ENCODE measurements at places on chromosomes 12 and 14. TPM values are rescaled to one million over a fixed set of nuclear protein-coding genes. Genes with fewer than 3 reads are reported as not detected.

The PAPLN gene
- 0.44 TPM for total RNA-seq

DNA sequence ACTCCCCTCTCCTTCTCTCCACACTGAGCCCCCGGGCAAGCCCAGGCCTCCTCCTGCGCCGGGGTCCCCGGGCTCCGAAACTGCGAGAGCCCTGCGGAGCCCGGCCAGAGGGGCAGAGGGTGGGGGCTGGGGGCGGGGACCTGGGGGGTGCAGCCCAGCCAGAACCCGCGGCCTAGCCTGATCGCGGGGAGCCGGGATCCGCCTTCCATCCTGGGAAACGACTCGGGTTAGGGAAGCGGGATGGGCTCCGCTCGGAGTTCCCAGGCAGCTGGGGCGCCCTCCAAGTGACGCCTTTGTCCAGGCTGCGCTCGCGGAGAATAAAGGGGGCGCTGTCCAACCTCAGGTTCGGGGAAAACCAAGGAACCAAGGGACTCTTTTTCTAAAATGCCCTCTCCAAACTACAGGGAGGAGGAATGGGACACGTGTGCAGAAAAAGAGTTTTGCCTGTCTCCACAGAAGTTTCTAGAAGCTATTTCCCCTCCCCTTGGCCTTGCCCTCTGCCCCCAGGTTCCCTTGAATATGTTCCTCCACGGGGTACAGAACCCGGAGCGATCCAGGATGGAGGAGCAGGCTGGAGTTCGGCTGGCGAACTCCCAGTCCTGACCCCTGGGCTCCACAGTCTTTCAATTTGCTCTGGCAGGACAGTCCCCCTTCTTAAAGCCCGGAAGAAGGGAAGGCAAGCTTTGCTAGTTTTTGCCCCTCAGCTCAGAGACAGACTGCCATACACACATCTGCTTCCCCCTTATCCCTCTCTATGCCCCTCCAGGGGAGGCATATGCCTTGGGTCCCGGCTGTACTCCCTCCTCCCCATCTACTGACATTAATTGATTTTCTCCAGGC is 13.9 kb downstream of the NKX2-1 start:
- DNase-seq, result no peak

The KCNH3 gene
- total RNA-seq, result 0.05 TPM

DNA sequence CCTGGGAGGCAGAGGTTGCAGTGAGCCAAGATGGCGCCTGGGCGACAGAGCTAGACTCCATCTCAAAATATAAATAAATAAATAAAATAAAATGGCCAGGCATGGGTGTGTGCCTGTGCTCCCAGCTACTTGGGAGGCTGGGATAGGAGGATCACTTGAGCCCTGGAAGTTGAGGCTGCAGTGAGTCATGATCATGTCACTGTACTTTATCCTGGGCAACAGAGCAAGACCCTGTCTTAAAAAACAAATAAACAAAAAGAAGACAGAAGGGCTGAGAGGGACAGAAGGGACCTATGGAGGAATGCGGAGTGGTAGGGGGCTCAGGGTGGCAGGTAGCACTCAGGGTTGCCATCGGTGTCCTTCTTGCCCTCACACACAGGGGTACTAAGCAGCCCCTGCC is 40.8 kb downstream of the PRPF40B start:
- DNase-seq, result peak; percentile 21

The ZNF705A gene
- not detected for total RNA-seq

DNA sequence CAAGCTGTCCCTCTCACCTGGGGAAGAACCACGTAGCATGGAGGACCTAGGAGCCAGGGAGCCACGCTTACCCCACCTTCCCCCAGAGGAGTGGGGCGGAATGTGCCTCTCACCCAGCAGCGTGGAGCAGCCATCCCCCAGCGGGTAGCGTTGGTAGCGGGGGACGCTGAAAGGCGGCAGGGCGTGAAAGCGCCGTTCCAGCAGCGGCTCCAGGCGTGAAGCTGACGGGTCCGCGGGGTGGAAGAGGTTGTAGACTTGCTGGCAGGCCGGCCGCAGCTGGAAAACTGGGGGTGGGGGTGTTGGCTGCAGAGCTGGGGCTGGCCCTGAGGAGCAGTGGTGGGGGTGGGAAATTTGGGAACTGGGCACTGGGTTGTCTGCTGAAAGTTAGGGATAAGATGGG is 11.9 kb downstream of the ARL6IP4 start:
- no peak for DNase-seq
